Skeletal muscle cell (primary cell): ENCODE measurements at places on chromosomes 3 and 15.

- no peak for DNase-seq
These were observed 44.8 kb downstream of the TM4SF18 start for GRCh38 chr3:149288655-149289054.

DNA sequence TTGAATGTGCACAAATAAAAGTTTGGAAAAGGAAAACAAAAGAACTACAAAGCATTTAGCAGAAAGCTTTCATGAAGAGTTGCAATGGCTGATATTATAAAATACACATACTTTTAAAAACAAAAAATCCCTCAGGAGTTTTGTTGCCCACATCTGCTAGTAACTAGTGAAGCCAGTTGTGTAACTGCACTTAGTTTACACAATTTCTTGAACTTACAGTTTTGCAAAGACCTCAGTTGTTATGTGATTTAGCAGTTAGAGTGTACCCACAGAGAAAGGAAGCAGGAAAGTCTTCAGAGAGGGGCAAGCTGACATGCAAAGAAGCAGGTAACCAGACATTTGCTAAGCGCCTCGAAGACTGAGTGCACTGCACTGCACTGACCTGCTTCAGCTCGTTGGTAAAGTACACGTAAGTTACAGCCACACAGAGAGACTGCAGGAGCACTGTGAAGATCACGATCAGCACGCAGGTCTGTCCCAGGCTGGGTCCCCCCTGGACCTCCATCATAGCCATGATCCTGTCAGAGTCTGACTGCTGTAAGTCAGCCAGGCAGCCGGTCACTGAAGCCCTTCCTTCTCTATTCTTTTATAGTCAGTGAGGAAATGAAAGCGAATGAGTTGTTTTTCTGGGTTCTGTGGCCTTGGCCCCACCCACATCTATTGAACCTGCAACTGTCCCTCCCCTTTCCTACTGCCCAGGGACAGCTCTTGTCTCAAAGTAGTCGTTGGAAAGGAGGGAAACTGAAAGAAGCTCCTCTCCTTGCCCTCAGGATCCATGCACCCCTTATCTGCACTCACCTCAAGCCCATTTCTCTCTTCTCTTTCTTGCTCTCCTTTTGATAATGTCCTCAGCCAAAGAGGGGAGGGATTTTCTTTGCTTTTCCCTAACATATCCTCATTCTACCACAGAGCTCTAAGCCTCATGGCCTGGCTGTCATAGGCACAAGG lies at the start of gene TNFSF10:
Gene TNFSF10, minus strand, starts transcription at position 560 of the 948 bp plus-strand sequence. Its CDS starts 46 bp downstream, at position 514.
- no peak for DNase-seq

DNA sequence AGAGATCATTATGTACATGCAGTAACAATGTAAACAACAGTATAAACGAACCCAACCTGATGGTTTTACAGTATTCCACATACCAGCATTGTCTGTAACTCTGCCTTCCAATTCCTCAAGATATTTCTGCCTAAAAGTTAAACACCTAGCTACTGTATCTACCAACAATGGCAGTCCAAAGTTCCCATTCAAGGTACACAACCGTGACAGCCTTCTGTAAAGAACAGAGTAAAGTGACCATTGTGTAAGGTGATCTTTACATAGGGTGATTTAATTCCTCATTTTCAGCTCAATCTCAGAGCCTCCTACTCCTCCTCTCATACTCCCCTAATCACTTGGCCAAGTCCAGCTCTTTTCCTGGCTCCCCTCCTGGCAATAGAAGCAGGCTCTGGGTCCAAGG lies 10.4 kb downstream of the SECISBP2L start:
- DNase-seq, result no peak

GRCh38 chr3:49716691-49717210 lies 2.7 kb downstream of the AMIGO3 start:
- no peak for DNase-seq

DNA sequence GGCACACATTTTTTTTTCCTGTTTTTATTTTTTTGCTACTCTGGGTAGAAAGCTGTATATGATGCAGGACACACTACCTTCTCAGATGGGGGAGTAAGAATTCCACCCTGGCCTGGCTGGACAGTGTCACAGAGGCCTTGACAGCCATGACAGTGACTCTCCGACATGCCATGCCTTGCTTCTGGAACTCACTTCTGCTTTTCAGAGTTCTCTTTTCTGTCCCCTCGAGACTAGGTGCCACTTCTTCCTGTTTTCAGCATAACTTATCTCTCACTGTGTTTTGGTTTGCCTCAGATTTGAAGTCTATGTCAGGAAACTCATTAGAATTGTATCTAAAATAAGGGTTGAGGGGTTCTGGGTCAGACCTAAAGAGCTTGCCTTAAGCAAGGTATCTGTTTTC lies 69.1 kb upstream of the SEC13 start:
- DNase-seq, result no peak

DNA sequence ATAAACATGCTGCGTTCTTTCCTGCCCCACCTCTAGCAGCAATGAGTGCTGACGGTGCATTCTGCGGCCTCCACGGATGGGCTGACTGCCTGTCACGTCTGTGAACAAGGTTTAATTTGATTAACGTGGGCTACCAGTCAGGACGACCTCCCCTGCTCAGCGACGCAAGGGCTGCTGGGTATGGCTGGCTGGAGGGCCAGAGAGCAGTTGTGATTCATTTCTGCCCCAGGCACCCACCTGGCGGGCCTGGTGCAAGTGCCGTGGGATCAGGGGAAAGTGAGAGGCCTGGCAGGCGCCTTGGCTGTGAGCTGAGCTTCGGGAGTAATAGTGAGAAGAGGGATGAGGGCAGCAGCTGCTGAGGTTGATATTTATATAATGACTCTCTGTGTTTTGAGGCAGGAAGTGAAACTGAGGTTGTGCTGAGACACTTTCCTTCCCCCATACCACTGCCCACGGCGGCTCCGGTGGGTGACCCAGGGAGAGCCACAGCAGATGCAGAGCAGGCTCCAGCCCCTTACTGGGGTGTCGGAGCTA lies 190.4 kb upstream of the BCL6 start:
- no peak for DNase-seq

DNA sequence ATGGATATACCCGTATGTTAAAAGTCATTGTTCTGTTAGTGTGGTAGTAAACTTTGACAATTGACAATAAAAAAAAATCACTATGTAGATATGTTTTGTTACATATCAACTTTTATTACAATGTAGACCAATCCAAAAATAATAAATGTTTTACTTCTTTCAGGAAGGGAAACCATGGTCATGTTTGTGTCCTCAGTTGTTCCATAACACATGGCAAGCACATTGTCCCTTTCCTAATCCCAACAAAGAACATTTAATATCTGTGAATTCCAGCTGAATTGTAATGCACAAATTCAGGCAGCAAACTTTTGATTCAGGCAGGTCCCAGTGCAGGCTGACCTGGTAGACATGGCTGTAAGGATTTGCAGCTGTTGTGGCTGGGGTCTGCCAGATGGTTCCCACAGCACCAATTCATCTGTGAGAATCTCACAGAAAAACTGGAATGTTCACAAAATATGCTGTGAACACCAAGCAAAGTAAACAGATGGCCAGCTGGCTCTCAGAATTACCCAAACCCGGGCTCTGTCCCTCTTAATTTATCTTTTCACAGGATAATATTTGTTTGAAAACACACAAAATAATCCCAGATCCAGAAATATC lies 1.9 kb upstream of the SPG21 start:
- no peak for DNase-seq

DNA sequence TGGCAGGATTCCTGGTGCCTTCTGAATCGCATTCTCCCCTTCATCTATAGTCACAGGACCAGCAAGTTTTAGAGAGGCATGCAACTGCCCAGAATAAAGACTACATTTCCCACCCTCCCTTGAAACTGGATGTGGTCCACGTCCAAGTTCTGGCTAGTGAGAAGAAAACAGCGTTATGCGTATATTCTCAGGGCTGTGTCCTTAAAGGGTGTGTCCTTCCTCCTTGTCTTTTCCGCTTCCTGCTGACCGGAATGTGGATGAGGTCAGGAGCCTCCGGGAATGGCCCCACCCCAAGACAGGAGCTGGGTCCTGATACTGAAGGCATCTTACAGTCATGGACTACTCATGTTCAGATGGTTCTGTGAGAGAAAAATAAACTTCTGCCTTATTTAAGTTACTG lies 20.2 kb downstream of the CHST2 start:
- DNase-seq, result no peak

- no peak for DNase-seq
These were observed 189.2 kb downstream of the TP63 start for GRCh38 chr3:189820365-189820720.
